ENCODE measurements at places on chromosomes 2 and 18. TPM values are rescaled to one million over a fixed set of nuclear protein-coding genes. Genes with fewer than 3 reads are reported as not detected.

GRCh38 chr2:9527995-9528787 is 27.4 kb downstream of the ADAM17 start:
- H3K4me1 ChIP-seq = no peaks in the 10 kb centered on the region
- no peak overlapping the region for H3K4me3 ChIP-seq
- H3K36me3 ChIP-seq = peaks cover 20% of the 10 kb centered on the region
- no peak overlapping the region for H3K27ac ChIP-seq

The FSIP2 gene
- 0.49 TPM for total RNA-seq

The FABP1 gene
- not detected for total RNA-seq

The LIMS3 gene
- total RNA-seq = 3.6 TPM

DNA sequence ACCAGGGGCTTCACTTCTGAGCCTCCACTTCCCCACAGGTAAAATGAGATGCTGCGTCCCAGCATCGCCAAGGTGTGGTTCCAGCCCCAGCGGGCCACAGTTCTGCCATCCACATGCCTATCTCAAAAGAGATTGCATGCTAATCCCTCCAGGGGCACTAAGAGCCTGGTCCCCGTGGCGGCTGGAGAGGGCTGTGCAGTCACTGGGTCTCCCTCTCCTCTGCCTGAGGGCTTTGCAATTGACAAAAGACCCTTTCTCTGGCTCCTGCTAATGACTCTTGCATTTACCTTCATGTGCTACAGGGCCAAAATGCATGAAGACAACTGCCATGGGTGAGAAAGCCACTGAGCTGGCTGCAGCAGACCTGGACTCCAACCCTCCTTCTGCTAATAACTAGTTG is 18.5 kb downstream of the ZBTB7C start:
- H3K27me3 ChIP-seq = peaks cover 14% of the 10 kb centered on the region
- H3K4me1 ChIP-seq = no peaks in the 10 kb centered on the region
- no peak overlapping the region for H3K4me3 ChIP-seq

DNA sequence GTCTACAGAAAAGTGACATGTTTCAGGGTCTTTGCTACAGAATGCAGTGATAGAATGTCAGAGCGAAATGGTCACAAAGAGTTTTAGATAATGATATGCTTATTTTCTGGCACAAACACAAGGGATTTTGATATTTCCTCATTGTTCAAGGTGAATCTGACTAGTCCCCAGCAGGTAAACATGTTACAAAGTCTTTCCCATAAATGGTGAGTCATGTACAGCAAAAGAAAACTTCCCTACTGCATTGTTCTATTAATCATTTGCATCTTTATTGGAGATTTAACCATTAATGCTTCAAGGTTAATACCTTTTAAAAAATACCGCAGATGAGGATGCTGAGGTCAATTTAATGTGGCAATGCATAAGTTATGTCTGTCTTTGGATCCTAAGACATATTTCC is 19.1 kb upstream of the TRIB2 start:
- H3K27ac ChIP-seq = no peak overlapping the region
- no peaks in the 10 kb centered on the region for H3K27me3 ChIP-seq
- H3K36me3 ChIP-seq = no peaks in the 10 kb centered on the region
- no peak overlapping the region for H3K4me3 ChIP-seq
- no peak for DNase-seq

GRCh38 chr2:31270131-31270530 is 36.2 kb downstream of the EHD3 start:
- no peak overlapping the region for H3K4me3 ChIP-seq
- no peak for DNase-seq
- no peaks in the 10 kb centered on the region for H3K27me3 ChIP-seq
- no peak overlapping the region for H3K27ac ChIP-seq
- H3K4me1 ChIP-seq = no peaks in the 10 kb centered on the region

DNA sequence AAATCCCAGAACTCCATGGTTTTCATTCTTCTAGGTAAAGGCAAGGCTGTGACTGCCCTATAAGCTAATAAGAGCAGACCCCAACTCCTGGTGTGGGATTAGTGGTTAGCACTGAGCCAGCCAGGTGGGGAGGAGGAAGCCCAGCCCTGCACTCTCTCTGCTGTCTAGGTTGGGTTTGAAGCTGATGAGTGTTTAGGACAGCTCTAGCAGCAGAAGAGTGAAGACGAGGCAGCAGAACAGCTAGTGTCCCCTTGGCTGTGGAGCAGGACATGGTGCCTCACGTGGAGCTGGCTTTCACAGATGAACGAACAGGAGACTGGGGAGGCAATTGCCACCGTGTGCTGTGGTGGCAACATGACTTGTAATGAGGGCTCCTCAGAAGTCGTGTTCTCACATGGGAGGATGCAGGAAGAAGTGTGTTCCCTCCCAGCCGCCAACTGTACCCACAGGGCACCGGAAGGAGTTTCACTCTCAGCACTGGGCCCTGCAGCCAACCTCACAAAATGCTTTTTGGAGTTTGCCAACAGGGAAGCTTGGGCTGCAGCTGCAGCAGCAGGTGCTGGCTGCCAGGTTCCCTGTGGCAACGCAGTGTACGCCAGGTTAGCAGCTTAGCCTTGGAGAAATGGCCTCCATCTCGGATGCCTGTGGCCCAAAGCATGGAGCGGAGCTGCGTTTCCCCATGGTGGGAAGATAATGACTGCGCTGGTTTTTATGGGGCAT is 328.2 kb downstream of the SETBP1 start:
- peaks cover 6% of the 10 kb centered on the region for H3K4me1 ChIP-seq
- no peaks in the 10 kb centered on the region for H3K36me3 ChIP-seq
- DNase-seq = no peak
- H3K27me3 ChIP-seq = no peaks in the 10 kb centered on the region
- no peak overlapping the region for H3K4me3 ChIP-seq

- H3K4me1 ChIP-seq = no peaks in the 10 kb centered on the region
- H3K36me3 ChIP-seq = no peaks in the 10 kb centered on the region
- no peak overlapping the region for H3K4me3 ChIP-seq
- H3K27me3 ChIP-seq = no peaks in the 10 kb centered on the region
- DNase-seq = no peak
Measured at GRCh38 chr18:45039376-45039775, 358.7 kb downstream of the SETBP1 start.

- peaks cover 13% of the 10 kb centered on the region for H3K4me1 ChIP-seq
- DNase-seq = no peak
- no peaks in the 10 kb centered on the region for H3K27me3 ChIP-seq
- H3K36me3 ChIP-seq = no peaks in the 10 kb centered on the region
Measured at GRCh38 chr2:47525167-47525566, 122.2 kb downstream of the MSH2 start.

DNA sequence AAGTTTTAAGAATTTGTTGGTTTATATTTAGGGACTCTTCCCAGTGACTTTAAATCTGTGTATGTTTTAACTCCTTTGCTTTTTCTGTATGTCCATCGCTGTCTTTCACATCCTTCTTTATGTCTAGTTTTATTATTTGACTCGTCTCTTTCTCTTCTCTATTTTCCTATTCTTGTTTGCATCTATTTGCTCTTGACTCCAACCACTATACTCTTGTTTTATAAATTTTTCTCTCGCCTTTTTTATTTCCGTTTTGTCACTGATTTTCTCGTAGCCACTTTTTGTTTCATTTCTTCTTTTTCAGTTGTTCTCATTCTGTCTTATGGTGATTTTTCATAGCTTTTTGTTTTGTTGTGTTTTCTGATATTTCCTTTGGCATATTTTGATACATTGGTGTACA is 170.5 kb upstream of the NETO1 start:
- H3K4me3 ChIP-seq = no peak overlapping the region
- no peaks in the 10 kb centered on the region for H3K27me3 ChIP-seq
- no peaks in the 10 kb centered on the region for H3K4me1 ChIP-seq
- no peaks in the 10 kb centered on the region for H3K36me3 ChIP-seq
- H3K27ac ChIP-seq = no peak overlapping the region

GRCh38 chr2:39719317-39719716 is 53.6 kb downstream of the TMEM178A start:
- no peaks in the 10 kb centered on the region for H3K27me3 ChIP-seq
- no peaks in the 10 kb centered on the region for H3K36me3 ChIP-seq
- no peak overlapping the region for H3K27ac ChIP-seq
- DNase-seq = no peak
- H3K4me3 ChIP-seq = no peak overlapping the region
- no peaks in the 10 kb centered on the region for H3K4me1 ChIP-seq

The SS18 gene
- 79.3 TPM for total RNA-seq

DNA sequence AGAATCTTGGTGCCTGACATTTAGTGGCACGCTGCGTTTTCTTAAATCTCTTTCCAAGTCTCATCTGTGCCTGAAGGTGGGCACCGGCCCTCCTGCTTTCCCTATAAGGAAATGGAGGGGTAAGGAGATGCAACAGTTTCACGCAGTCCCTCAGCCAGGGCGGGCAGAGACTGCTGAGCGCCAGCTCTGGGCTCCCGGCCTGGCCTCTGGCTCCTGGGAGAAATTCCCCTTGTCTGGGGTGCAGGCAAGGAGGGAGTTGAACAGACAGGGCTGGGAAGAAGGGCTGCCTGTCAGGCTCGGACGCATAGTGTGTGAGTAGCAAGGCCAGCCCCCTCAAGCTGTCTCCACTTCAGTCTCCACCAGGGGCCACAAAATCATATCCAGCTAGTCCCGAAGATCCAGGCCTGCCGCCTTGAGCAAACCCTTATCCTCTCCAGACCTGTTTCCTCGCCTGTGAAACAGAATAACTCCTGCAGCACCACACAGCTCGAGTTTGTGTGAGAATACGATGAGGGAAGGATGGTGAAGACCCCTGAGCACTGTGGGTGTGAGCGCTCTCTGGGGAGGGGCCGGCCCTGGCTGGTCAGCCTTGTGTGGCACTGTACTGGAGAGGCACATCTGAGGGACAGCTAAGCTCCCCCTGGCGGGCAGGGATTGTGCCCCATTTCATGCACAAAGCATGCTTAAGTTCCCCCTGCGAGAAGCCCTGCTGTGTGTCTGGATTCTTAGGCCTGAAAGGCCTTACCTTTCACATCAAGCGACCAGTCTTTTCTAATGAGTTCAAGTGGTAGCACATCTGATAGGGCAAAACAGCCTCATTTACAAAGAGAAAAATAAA is 33.8 kb downstream of the SDC1 start:
- no peak for DNase-seq
- H3K36me3 ChIP-seq = no peaks in the 10 kb centered on the region
- no peaks in the 10 kb centered on the region for H3K4me1 ChIP-seq
- no peak overlapping the region for H3K4me3 ChIP-seq
- H3K27ac ChIP-seq = no peak overlapping the region

The DNAH7 gene
- not detected for total RNA-seq

- H3K36me3 ChIP-seq = no peaks in the 10 kb centered on the region
- peaks cover 6% of the 10 kb centered on the region for H3K4me1 ChIP-seq
- DNase-seq = no peak
- no peak overlapping the region for H3K27ac ChIP-seq
Measured at GRCh38 chr2:197383825-197384224, 51.0 kb downstream of the SF3B1 start.

- no peak overlapping the region for H3K4me3 ChIP-seq
- H3K27me3 ChIP-seq = no peaks in the 10 kb centered on the region
- no peaks in the 10 kb centered on the region for H3K36me3 ChIP-seq
- DNase-seq = no peak
- H3K27ac ChIP-seq = no peak overlapping the region
Measured at GRCh38 chr2:169667583-169667982, 26.6 kb downstream of the CFAP210 start.

DNA sequence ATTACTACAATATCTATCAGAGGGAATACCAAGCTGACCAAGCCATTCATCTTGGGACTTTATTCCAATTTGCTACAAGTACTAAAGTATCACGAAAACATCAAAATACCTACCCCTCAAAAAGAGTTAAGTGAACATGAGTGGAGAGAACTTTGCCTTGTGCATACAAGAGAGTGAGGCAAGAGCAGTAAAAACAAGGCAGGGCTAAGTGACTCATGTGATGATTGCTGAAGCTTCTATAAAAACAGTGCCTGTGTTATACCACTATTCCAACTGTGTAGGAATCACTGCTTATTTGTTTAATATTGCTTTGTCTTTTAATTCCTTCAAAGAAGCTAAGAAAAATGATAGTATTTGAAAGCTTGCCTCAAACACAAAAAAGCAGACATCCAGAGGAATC is 61.2 kb downstream of the FARSB start:
- H3K4me3 ChIP-seq = no peak overlapping the region
- DNase-seq = no peak
- H3K36me3 ChIP-seq = peaks cover 29% of the 10 kb centered on the region

GRCh38 chr2:169982929-169983328 is 155.7 kb downstream of the UBR3 start:
- no peaks in the 10 kb centered on the region for H3K27me3 ChIP-seq
- H3K36me3 ChIP-seq = no peaks in the 10 kb centered on the region
- no peak for DNase-seq
- no peaks in the 10 kb centered on the region for H3K4me1 ChIP-seq
- no peak overlapping the region for H3K27ac ChIP-seq
- no peak overlapping the region for H3K4me3 ChIP-seq

DNA sequence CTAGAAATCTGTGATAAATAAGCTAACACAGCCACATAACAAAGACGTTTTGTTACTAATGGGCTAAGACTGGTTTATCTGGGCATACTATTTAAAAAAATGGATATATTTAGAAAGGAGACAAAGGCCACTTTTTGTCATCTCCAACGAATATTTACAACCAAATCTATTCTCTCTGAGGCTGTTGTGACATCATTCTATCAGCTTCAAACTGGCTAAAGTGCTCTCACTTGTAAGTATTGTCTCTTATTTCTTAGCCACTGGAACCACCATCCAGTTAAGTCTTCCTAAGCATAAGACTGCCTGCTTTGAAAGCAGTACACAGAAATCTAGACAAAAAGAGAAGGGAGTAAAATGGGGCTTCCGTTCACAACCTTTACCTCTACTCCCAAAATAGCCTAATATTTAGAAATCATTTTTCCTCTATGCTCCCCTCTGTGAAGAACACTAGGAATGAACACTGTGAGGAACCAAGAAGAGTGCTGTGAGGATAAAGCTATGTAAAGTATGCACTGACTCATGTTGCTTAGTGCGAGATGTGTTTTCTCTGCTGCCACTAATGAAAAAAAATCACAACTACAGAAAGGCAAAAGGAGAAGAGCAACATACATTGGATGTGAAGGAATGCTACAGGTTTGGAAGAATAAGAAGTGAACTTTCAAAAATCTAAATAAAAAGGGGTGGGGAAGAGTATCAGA is 264.1 kb downstream of the EXOC6B start:
- H3K27ac ChIP-seq = no peak overlapping the region
- no peak overlapping the region for H3K4me3 ChIP-seq
- peaks cover 8% of the 10 kb centered on the region for H3K4me1 ChIP-seq
- no peaks in the 10 kb centered on the region for H3K36me3 ChIP-seq
- H3K27me3 ChIP-seq = no peaks in the 10 kb centered on the region

DNA sequence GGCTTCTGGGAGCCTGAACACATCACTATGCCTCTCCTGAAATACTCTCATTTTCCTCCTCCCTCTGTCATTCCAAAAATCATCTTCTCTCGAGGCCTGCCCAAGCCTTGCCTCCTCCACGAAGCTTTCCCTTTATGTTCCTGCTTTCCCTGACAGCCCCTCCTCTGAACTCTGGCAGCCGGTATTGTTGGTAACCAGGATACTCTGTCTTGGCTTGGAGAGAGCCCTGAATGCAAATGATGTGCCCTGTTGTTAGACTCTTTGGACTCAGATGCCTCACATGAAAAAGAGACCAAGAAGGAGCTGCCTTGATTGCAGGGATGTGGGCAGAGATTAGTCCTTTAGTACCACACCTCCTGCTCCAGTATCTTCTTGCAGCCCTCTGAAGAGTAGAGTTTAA is 138.5 kb upstream of the DLX2 start:
- no peak for DNase-seq
- no peak overlapping the region for H3K27ac ChIP-seq
- no peaks in the 10 kb centered on the region for H3K36me3 ChIP-seq
- peaks cover 4% of the 10 kb centered on the region for H3K27me3 ChIP-seq
- H3K4me1 ChIP-seq = no peaks in the 10 kb centered on the region
- H3K4me3 ChIP-seq = no peak overlapping the region
